Stimulated activated CD4-positive, alpha-beta T cell treated with anti-CD3 and anti-CD28 coated beads, Interleukin-1b, Interleukin-23, amount 100 ng/mL, for 48 hours (primary cell): ENCODE measurements at places on chromosomes 6 and 20.

DNA sequence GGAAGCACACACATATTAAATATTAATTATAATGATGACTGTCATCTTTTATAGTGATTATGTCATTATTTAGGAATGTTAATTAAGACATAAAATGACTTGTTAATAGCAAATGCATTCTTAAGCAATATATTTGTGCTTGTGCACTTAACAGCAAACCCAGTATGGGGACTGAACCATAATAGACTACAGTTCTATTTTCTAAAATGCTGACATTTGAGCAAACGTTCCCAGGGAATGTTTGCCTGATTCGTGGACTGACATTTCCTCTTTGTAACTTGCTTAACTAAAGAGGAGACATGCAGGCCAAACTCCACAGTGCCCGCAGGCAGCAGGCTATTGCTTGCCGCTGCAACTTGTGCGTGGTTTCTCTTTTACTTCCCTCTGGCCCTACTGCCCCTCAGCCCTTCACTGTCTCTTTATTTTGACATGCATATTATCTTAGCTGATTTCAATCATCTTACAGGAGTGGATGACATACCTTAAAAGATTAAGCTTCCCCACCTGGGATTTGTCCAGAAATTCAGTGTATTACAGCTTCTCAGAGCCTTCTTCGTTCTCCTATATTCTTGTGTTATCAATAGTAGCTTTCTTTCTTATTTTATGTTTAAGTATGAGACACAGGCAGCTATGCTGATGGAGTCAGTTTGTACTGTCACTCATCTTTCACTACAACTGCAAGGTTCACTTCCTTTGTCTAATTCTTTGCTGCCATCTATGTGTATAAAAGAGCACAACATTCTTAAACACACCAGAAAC is 141.5 kb downstream of the GMDS start:
- no peak for DNase-seq

DNA sequence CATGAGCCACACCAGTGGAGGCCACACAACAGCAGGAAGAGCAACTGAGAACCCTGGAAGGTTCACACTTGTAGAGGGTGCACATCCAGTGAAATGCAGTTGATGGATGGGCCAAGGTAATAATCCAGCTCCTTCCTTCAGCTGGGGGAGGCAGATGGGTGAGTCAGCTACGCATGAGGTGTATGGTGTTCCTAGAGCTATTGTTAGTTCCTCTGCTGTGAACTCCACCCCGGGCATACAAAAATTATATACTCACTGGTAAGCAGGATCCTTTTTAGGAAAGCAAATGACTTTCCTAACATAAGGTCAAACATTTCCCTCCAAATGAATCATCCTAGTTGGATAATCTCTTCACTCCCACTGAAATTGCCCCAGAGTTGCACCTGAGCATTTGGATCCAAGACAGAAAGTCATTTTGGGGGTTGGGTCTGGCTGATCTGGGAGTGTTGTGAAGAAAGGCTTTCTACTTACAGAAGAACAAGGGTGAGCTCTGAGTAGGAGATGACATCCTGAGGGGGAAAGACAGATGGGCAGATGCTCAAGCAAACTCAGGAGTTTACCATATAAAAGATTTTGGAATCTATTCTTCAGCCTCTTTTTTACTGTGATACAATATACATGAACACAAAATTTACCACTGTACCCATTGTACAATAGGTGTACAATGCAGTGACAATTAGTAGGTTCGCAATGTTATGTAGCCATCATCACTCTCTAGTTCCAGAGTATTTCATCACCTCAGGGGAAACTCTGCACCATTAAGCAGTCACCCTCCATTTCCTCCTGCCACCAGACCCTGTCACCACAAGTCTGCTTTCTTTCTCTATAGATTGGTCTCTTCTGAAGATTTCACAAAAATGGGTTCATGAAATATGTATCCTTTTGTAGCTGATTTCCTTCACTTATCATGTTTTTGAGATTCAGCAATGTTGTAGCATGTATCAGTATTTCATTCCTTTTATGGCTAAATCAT is 11.1 kb downstream of the HLA-F start:
- DNase-seq: no peak

- DNase-seq: no peak
These were observed 19.7 kb upstream of the OGFRL1 start for GRCh38 chr6:71268735-71269437.

GRCh38 chr6:146850238-146850896 is 251.6 kb downstream of the ADGB start:
- DNase-seq: peak; percentile 78

- peak; percentile 44 for DNase-seq
These were observed 1.1 kb upstream of the RPS6KA2 start for GRCh38 chr6:166627875-166628801.

DNA sequence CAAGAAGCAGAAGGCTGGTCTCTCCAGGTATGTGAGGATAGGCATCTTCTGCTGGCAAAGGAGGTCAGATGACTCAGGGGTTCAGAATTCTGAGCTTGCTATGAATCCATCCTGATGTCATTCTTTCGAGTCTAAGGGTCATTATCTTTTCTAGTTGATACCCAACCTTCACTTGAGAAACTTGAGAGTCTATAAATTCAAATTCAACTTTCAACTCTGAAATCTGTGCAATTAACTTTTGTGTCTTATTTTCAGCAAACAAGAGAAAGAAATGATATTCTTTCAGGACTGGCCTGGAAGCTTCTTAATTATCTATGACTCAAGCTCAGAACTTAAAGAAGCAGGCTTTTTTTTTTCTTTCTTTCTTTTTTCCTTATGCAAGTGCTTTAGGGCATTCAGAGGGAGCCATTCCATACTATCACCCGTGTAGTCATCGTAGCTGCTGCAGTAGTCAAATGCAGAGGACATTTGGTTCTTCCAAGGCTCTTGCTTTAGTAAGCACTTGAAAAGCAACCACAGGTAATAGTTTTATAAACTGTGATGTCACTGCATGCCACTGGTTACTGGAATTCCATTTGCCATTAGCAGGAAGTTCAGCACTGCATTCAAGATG is 93.0 kb downstream of the ADTRP start:
- DNase-seq: no peak
